ENCODE measurements at places on chromosomes 3 and 15. TPM values are rescaled to one million over a fixed set of nuclear protein-coding genes. Genes with fewer than 3 reads are reported as not detected.

DNA sequence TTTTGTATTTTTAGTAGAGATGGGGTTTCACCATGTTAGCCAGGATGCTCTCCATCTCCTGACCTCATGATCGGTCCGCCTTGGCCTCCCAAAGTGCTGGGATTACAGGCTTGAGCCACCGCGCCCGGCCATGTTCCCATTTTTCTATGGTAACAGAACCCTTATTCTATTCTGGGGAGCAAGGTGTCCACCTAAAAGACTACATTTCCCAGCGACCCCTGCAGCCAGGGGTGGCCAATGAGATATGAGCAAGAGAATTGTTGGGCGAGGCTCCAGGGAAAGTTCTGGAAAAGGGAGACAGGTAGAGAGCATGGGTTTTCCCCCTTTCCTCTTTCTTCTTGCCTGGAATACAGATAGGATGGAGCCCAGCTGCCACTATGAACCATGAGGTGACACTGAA, 96.9 kb downstream of the LINGO1 start:
- H3K27me3 ChIP-seq: no peaks in the 10 kb centered on the region
- no peak overlapping the region for H3K27ac ChIP-seq
- no peaks in the 10 kb centered on the region for H3K36me3 ChIP-seq
- H3K4me3 ChIP-seq: no peak overlapping the region

DNA sequence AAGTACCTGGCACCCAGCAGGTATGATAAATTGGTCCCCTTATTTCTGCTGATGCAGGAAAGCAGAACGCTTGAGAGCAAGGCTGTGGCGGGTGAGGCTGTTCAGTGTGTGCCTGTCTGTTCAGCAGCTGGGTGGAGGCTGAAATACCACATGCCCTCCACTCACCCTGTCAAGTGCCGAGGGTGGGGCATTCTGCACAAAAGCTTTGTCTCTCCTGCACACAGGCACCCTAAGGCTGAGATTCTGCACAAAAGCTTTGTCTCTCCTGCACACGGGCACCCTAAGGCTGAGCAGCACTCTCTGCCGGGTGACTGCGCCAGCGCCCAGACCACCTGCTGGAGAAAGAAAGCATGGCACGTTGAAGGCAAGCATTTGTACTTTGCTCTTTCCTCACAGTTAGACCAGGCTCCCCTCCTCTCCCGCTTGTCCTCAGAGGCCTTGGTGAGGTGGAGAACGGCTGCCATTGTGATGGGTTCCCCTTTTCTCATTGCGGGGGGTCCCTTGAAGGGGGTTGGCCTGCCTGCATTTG, 97.5 kb downstream of the BDH1 start:
- no peak overlapping the region for H3K4me3 ChIP-seq
- H3K4me1 ChIP-seq: no peaks in the 10 kb centered on the region
- H3K27me3 ChIP-seq: no peaks in the 10 kb centered on the region
- no peaks in the 10 kb centered on the region for H3K36me3 ChIP-seq

GRCh38 chr3:99599894-99600293, 38.5 kb upstream of the COL8A1 start:
- no peaks in the 10 kb centered on the region for H3K27me3 ChIP-seq
- no peaks in the 10 kb centered on the region for H3K4me1 ChIP-seq
- H3K27ac ChIP-seq: no peak overlapping the region
- no peak overlapping the region for H3K4me3 ChIP-seq

- H3K27me3 ChIP-seq: no peaks in the 10 kb centered on the region
- H3K4me1 ChIP-seq: no peaks in the 10 kb centered on the region
- no peaks in the 10 kb centered on the region for H3K36me3 ChIP-seq
- H3K4me3 ChIP-seq: no peak overlapping the region
Observed at GRCh38 chr15:88710027-88710715, 71.4 kb downstream of the ISG20 start.

DNA sequence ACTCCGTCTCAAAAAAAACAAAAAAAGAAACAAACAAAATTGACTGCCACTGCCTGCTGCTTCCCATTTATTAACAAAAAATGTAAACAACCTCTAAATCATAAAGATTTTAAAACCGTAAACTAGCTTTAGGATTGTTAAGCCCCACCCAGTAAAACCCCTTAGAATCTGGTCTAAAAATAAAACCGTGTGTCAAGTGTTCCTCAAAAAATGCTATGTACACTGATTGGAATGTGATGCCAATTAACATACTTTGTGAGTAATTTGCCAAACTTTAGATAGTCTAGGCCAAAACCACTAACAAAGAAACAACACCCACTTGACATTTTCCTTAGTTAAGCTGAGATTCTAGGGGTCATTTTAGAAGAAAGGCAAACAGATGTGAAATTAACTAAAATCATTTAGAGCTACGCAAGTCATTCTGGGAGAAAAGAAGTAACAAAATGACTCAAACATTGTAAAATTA, 5.3 kb downstream of the RAF1 start:
- H3K4me3 ChIP-seq: no peak overlapping the region
- H3K27me3 ChIP-seq: no peaks in the 10 kb centered on the region
- H3K27ac ChIP-seq: peak overlapping the region; percentile 16
- H3K36me3 ChIP-seq: no peaks in the 10 kb centered on the region
- no peak for DNase-seq

DNA sequence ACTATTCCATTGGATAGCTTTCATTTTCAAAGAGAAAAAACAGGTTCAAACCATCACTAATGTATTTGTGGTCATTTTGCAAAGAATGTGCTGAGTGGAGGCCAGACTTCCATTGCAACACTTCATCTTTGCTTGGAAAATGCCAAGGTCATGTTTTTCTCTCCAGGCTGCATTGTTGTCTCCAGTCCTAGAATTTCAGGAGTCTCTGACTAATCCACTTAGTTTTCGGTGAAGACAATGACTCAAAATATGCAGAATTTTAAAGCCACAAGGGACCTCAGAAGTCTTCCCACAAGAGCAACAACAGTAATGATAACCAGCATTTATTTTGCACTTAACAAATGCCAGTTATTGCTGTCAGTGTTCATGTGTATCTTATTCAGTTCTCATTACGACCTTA, 277.0 kb downstream of the RYR3 start:
- no peaks in the 10 kb centered on the region for H3K27me3 ChIP-seq
- no peak overlapping the region for H3K27ac ChIP-seq
- H3K36me3 ChIP-seq: no peaks in the 10 kb centered on the region
- no peak overlapping the region for H3K4me3 ChIP-seq
- H3K4me1 ChIP-seq: no peaks in the 10 kb centered on the region

GRCh38 chr3:143783851-143784370, 64.4 kb downstream of the SLC9A9 start:
- DNase-seq: no peak
- H3K4me1 ChIP-seq: no peaks in the 10 kb centered on the region
- H3K36me3 ChIP-seq: no peaks in the 10 kb centered on the region
- no peak overlapping the region for H3K27ac ChIP-seq
- H3K27me3 ChIP-seq: no peaks in the 10 kb centered on the region

DNA sequence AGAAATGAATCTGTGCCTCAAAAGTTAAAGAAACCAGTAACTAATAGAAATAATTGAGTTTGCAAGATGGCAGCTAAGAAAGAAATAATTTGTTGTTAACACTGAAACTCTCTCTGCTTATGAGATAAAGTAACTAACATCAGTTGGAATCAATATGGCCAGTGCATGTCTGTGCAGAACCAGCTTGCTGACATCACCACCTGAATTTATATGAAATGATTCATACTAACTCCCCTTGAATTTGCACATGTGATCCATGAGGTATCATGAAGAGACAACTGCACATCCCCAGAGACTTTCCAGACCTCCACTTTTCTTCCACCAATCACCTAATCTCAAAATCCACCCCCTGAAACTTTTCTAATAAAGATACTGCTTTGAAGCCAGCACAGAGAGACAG, 10.3 kb upstream of the SLC25A38 start:
- H3K36me3 ChIP-seq: no peaks in the 10 kb centered on the region
- H3K27ac ChIP-seq: no peak overlapping the region
- no peak overlapping the region for H3K4me3 ChIP-seq
- no peaks in the 10 kb centered on the region for H3K4me1 ChIP-seq
- no peaks in the 10 kb centered on the region for H3K27me3 ChIP-seq

GRCh38 chr3:141682007-141682406, 56.1 kb upstream of the RNF7 start:
- no peaks in the 10 kb centered on the region for H3K27me3 ChIP-seq
- no peaks in the 10 kb centered on the region for H3K36me3 ChIP-seq
- DNase-seq: no peak
- peaks cover 10% of the 10 kb centered on the region for H3K4me1 ChIP-seq

GRCh38 chr3:158696618-158697017, 24.2 kb upstream of the LXN start:
- no peak overlapping the region for H3K4me3 ChIP-seq
- no peak for DNase-seq
- H3K36me3 ChIP-seq: no peaks in the 10 kb centered on the region
- no peak overlapping the region for H3K27ac ChIP-seq
- no peaks in the 10 kb centered on the region for H3K4me1 ChIP-seq

GRCh38 chr15:45606413-45606812, 19.2 kb downstream of the BLOC1S6 start:
- no peak for DNase-seq
- H3K27me3 ChIP-seq: no peaks in the 10 kb centered on the region

GRCh38 chr15:57626713-57627440, 35.2 kb downstream of the MYZAP start:
- no peaks in the 10 kb centered on the region for H3K36me3 ChIP-seq
- no peak overlapping the region for H3K27ac ChIP-seq
- H3K4me1 ChIP-seq: no peaks in the 10 kb centered on the region
- no peaks in the 10 kb centered on the region for H3K27me3 ChIP-seq
- no peak overlapping the region for H3K4me3 ChIP-seq
- DNase-seq: no peak

- H3K4me3 ChIP-seq: no peak overlapping the region
- H3K27ac ChIP-seq: no peak overlapping the region
- H3K36me3 ChIP-seq: no peaks in the 10 kb centered on the region
- no peaks in the 10 kb centered on the region for H3K4me1 ChIP-seq
- H3K27me3 ChIP-seq: no peaks in the 10 kb centered on the region
- no peak for DNase-seq
Observed at GRCh38 chr3:72411126-72411525, 437.1 kb downstream of the SHQ1 start.

DNA sequence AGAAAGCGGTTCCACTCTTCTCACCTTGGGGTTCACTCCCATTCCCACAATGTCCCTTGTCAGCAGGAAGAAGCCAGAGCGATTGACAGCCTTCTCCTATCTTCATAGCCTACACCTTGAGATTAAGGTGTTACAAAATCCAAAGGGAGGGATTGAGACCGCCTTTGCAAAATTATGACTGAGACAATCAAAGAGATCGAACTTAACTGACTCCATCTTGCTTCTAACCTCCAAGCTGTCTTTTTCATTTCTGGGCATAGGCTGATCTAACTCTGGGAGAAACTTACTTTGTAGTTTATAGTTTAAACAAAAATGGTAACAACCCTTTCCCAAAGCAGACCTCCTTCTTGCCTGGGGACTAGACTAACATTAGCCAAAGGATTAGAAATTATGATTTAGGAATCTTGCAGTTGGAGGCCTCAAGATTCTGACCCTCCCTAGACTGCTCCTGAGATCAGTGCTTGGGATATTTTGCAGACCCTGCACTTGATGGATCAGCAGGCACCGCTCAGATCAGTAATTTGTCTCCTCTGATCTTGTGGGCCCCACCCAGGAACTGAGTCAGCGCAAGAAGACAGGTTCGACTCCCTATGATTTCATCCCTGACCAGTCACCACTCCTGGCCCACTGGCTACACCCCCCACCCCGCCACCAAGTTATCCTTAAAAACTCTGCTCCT, 40.0 kb downstream of the PAQR5 start:
- H3K4me1 ChIP-seq: no peaks in the 10 kb centered on the region
- H3K27ac ChIP-seq: no peak overlapping the region
- H3K36me3 ChIP-seq: no peaks in the 10 kb centered on the region
- DNase-seq: no peak
- H3K4me3 ChIP-seq: no peak overlapping the region

- H3K27ac ChIP-seq: no peak overlapping the region
- H3K4me1 ChIP-seq: peaks cover 15% of the 10 kb centered on the region
- no peak overlapping the region for H3K4me3 ChIP-seq
Observed at GRCh38 chr3:4528819-4529600, 35.9 kb downstream of the ITPR1 start.

- DNase-seq: no peak
- H3K36me3 ChIP-seq: peaks cover 2% of the 10 kb centered on the region
- H3K4me1 ChIP-seq: peaks cover 5% of the 10 kb centered on the region
Observed at GRCh38 chr3:52527732-52528585, 5.7 kb downstream of the NT5DC2 start.

- H3K36me3 ChIP-seq: no peaks in the 10 kb centered on the region
- H3K27me3 ChIP-seq: no peaks in the 10 kb centered on the region
- DNase-seq: peak; percentile 89
- no peaks in the 10 kb centered on the region for H3K4me1 ChIP-seq
- H3K27ac ChIP-seq: no peak overlapping the region
Observed at GRCh38 chr15:64809649-64810496, 15.6 kb downstream of the PIF1 start.

- no peak for DNase-seq
- H3K27me3 ChIP-seq: no peaks in the 10 kb centered on the region
- H3K4me1 ChIP-seq: no peaks in the 10 kb centered on the region
- no peak overlapping the region for H3K4me3 ChIP-seq
- H3K27ac ChIP-seq: no peak overlapping the region
Observed at GRCh38 chr15:66831801-66832390, 129.9 kb downstream of the SMAD6 start.

DNA sequence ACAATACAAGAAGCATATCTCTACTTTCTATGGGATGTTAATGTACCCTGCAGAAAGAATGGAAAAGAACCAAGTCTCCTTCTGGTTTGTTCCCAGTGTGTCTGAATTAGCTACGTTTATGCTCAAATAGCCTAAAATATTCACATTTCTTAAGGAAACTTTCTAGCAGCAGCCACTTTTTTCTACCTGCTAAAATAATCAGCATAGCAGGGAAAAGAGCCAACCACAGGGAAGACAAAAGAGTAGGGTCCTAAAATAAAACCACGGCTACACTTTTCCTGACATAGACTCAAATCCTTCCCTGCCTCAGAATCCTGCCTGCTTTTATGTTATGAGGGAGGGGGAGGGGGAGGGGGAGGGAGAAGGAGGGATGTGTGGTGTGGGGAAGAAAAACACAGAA, 136.7 kb downstream of the GBE1 start:
- H3K36me3 ChIP-seq: no peaks in the 10 kb centered on the region
- no peak overlapping the region for H3K27ac ChIP-seq
- H3K27me3 ChIP-seq: no peaks in the 10 kb centered on the region

GRCh38 chr15:48279608-48280007, 51.6 kb upstream of the DUT start:
- H3K4me1 ChIP-seq: no peaks in the 10 kb centered on the region
- DNase-seq: no peak
- H3K36me3 ChIP-seq: no peaks in the 10 kb centered on the region

- H3K27ac ChIP-seq: no peak overlapping the region
- H3K4me3 ChIP-seq: no peak overlapping the region
- H3K4me1 ChIP-seq: no peaks in the 10 kb centered on the region
- DNase-seq: no peak
Observed at GRCh38 chr3:127366383-127366782, 78.5 kb upstream of the PRR20G start.

The MB21D2 gene
- 3.9 TPM for total RNA-seq

The ITIH4 gene
- total RNA-seq: 15.4 TPM

The PLA2G4E gene
- not detected for total RNA-seq

The GATM gene
- 79.5 TPM for total RNA-seq

The BFSP2 gene
- total RNA-seq: 0.41 TPM

The ZNF710 gene
- 17.0 TPM for total RNA-seq

The OSTN gene
- total RNA-seq: not detected

The GOLGA8S gene
- total RNA-seq: 0.60 TPM

The FBXW12 gene
- total RNA-seq: not detected

The POPDC2 gene
- total RNA-seq: 3.2 TPM

The TRIM59 gene
- total RNA-seq: 4.8 TPM

The NPTN gene
- total RNA-seq: 130 TPM

The RAD51 gene
- total RNA-seq: 1.1 TPM

The SPESP1 gene
- 4.1 TPM for total RNA-seq

The GMNC gene
- total RNA-seq: 1.9 TPM

The PDCD7 gene
- 21.5 TPM for total RNA-seq

The HTR3E gene
- total RNA-seq: not detected
